ENCODE measurements at places on chromosomes 16 and 17.

DNA sequence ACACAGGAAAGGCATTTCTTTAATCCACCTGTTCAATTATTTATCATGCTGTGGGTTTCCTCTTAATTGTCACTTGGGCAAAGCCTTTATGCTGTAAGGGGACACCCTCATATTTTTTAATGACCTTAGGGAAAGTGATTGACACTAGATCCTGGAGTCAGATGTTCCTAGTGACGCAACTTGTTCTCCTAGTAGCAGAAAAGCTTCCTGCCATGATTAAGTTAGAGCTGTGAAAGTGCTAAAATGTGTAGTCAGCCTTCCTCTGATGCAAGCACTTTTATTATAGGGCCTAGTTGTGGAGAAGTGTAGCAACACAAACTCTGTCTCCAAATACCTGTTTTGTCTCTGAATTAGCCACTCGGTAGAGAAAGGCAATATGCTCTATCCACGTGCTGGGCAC lies 12.3 kb downstream of the TMEM100 start:
- DNase-seq, result no peak

DNA sequence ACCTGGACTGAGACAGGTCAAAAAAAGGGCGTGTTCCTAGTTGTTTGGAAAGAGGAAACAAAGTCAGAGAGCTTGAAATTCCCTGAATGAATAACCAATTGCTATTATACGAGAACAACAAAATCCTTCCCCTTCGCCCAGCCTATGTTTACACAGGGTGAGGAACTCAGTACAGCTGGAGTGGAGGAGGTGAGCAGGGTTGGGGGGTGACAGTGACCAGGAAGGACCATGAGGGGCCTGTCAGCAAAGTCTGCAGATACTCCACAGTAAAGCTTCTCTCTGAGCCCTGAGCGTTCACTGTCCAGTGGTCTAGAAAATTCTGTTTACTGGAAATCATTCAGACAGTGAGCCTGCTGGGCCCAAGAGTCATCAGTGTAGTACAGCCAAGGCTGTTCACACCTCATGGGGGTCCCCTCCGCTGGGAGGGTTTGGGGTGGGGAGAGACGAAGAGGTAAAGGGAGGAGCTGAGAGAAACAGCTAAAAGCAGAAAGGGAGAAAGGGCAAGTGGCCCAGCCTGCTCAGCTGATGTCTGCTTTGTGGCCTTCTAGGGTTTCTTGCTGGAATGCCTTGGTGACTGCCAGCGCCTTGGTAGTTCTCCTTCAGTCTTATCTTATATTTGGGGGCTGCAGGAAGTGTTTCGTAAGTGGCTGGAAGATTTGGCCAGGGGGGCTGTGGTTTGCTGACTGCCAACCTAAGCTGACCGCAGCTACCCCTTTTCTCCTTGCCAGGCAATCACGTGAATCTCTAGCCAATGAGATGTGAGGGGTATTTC lies 5.7 kb downstream of the DUSP3 start:
- DNase-seq, result no peak

DNA sequence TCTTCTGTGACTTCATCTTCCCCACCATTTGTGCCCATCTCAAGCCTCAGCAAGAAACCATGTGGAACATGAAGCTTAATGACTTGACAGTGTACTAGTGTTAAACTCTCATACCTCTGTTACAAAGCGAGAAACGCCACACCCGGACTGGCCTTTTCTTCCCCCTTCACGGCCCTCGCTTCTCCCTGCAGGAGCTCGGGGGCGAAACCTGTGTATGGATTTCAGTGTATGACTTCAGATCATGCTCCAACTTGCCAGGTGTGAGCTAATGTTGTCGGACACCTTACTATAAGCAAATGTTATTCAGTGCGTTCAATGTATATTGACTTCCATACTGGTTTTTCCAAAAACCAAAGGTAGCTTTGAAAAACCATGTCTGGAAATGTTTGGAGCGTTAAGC lies 20.1 kb upstream of the SLC5A11 start:
- DNase-seq, result no peak

GRCh38 chr17:19470530-19471261 lies 59.7 kb downstream of the RNF112 start:
- no peak for DNase-seq

DNA sequence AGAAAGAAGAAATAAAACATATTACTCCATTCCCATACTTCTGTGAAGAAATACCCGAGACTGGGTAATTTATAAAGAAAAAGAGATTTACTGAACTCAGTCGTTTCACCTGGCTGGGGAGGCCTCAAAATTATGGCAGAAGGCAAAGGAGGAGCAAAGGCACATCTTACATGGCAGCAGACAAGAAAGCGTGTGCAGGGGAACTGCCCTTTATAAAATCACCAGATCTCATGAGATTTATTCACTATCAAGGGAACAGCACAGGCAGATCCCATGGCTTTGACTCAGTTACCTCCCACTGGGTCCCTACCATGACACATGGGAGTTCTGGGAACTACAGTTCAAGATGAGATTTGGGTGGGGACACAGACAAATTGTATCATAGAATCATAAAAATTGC lies 365.4 kb downstream of the WWOX start:
- DNase-seq, result no peak

DNA sequence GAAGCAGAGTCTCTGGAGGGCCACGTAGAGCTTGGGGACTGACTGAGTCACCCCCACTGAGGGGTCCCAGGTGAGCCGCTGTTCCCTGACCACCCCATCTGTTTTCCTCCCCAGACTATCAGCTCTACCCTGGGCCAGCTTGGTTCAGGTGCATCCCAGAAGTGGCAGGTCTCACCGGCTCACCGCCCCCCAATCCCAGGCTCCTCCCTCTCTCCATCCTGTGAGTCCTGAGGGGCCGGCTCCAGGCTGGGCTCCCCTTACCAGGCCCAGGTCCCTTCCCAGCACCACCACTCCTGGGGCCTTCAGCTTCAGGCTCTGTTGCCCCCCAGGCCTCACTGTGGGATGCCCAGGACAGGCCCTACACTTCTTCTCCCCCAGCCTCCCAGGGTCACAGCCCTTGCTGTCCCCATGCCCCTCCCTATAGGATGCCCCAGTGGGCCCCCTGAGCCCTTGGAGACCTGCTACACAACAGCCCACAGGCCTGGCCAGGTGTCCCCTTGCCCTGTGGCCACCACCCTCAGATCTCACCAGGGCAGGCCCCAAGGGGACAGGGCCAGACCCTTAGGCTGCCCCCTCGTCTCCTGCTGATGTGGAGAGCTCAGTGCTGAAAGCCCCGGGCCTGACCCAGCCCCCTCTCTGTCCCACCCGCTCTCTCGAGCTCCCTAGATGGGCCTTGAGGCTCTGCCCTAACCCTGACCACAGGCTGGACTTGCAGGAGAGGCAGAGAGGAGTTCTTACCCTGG lies 40.4 kb downstream of the TNFRSF13B start:
- no peak for DNase-seq

GRCh38 chr17:2380950-2381649 lies 19.8 kb downstream of the MNT start:
- DNase-seq, result no peak

- DNase-seq, result no peak
These were observed 4.3 kb downstream of the MOSMO start for GRCh38 chr16:22012241-22012640.
